ENCODE measurements at places on chromosomes 11 and 22.

DNA sequence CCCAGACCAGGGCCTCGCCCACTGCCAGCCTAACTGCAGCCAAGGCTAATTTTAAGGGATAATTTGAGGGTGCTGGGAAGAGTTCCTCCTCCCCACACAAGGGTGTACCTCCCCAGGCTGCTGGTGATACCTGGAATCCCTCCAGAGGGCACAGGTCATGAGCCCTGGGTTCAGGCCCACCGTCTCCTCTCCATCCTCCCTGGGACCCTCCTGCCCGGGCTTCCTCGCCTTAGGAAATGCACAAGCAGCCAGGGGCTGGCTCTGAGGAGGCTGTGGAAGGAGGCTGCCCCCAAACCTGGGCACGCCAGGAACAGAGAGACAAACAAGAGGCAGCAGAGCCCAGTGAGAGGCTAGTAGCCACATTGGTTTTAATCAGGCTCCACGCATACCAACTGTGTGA, 16.6 kb upstream of the TSKU start:
- no peak for DNase-seq

DNA sequence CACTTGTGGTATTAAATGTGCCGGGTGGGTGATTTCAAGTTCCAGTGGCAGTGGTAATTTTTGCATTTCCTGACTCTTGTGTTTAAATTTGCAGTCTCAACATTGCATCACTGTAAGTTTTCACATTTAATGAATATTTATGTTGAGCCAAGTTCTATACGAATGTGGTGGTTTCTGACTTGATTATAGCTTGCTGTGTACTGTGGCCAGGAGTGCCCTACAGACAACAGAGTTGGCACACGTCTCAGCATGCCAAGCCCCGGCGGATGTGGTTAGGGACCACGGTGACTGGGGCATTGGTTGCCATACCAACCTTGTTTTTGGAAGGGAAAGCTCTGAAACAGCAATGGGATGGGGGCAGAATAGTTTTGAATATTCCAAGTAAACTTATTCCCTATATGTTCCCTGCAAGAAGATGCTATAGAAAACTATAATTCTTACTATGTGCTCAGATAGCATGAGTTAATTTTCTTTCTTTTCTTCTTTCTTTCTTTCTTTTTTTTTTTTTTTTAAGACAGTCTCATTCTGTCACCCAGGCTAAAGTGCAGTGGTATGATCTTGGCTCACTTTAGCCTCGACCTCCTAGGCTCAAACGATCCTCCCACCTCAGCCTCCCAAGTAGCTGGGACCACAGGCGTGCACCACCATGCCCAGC, 16.0 kb downstream of the ZNRF3 start:
- DNase-seq = no peak

DNA sequence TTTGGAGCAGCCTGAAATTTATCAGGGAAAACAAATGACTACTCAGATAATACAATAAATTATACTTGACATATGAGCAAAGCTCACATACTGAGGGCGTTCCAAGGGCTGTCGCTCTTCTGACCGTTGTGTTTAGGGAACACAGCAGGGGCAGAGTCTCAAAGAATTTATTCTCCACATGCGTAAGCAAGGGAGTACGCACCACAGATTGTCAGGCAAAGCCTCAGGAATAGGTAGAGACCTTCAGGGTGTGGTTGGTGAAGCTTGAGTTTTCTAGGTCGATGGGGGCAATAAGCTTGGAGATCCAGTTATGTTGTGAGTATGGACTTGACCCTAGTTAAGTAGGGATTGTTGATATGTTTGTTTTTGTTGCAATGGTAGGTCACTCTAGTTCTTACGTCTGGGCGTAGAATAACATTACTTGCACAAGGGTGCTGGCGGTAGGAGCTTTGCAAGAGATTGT, 830 bp downstream of the ACAT1 start:
- no peak for DNase-seq

DNA sequence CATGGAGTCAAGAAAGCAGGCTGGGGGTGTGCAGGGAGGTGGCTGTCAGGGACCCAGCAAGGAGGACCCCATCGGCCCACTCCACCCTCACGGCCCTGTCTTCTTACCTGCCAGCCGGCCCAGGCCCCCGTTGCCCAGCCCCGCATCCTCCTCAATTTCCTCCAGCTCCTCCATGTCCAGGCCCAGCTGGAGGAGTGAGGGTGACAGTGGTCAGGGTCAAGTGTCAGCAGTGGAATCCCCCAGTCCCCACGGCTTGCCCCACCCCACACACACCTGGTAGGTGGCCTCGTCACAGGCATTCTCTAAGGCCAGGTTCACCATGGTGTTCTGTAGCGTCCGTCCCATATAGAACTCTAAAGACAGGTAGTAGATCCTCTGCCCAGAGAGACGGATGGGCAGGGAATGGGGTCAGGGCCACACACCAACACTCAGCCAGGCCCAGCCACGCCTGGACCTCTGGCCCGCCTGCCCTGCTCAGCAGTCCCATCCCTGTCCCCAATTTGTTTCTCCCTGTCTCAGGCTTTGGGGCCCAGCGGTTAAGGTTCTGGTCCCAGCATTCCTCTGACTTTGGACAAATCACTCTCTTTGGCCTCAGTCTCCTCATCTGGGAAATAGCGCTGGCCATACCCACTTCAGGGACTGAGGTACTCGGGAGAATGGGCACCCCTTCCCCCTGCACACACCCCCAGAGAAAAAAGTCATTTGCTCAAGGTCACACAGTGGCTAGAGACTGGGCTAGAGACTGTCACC, 1.3 kb downstream of the PYGM start:
- DNase-seq = no peak

GRCh38 chr11:93936460-93936859, 84.7 kb upstream of the HEPHL1 start:
- no peak for DNase-seq

DNA sequence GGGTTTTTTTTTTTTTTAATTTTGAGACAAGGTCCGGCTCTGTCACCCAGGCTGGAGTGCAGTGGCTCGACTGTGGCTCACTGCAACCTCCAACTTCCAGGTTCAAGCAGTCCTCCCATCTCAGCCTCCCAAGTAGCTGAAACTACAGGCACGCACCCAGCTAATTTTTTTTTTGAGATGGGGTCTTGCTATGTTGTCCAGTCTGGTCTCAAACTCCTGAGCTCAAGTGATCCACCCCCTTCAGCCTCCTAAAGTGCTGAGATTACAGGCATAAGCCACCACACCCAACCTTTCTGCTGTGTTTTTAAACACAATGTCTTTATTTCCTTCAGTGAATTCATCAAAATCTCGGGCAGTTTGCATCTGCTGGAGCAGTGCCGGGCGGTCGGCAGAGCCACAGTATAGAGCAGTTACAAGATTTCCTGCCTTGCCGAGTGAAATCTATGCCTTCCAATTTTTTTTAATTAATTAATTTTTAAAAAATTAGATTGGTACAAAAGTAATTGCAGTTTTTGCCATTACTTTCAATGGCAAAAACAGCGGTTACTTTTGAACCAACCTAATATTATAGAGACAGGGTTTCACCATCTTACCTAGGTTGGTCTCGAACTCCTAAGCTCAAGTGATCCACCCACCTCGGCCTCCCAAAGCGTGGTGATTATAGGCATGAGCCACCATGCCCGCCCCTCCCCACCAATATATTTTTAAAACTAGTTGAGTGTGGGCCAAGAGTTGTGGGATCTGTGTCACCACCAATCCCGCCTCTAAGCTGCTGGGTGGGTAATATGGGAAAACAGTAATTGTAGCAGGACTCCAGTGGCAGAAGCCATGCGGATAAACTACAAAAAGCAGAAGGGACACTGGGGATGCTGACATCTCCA, 2.7 kb upstream of the ACY3 start:
- no peak for DNase-seq

GRCh38 chr22:20386336-20386735, 7.6 kb upstream of the ZNF74 start:
- DNase-seq = no peak

- no peak for DNase-seq
Observed at GRCh38 chr11:84573868-84574267, 1053.3 kb downstream of the DLG2 start.

GRCh38 chr11:46865340-46865739, 19.3 kb upstream of the CKAP5 start:
- DNase-seq = no peak

- no peak for DNase-seq
Observed at GRCh38 chr11:2587976-2588748, 111.6 kb downstream of the KCNQ1OT1 start.

GRCh38 chr11:72228229-72228843, 3.8 kb downstream of the INPPL1 start:
- no peak for DNase-seq

DNA sequence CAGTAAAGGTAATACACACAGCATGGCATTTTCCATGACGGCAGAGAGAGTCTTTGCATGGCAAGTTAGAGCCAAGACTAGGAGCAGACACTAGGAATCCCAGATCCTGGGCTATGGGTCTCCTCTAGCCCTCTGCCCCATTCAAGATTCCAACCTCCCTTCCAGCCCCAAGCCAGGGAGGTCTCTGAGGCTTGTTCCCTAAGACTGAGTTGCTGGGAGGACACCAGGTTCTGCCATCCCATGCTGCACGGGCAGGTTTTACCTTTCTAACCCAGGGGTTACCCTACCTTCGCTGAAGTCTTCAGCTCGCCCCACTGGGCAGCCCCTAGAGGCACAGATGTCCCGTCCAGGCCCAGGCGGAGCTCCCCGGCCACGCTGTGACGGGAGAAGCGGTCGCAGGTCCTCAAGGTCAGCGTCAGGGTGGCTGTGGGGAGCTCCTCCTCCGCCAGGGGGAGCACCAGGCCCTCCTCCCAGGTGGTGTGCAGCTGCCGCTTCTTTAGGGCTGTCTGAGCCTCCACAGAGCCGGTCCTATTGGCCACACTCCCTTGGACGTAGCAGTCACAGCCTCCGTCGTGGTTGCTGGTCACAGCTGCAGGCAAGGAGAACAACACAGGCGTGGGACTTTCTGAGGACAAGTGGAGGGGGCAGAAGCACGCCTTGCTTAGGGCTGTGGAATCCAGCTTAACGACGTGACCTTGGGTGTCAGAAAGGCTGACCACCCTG, 33.8 kb downstream of the SYT13 start:
- DNase-seq = no peak

Data from activated T-cell treated with anti-CD3 and anti-CD28 coated beads for 24 hours (primary cell).